ENCODE measurements at places on chromosomes 13 and 19. TPM values are rescaled to one million over a fixed set of nuclear protein-coding genes. Genes with fewer than 3 reads are reported as not detected.

The NUFIP1 gene
- 6.6 TPM for total RNA-seq

GRCh38 chr13:113920606-113921286, 53.1 kb downstream of the C13orf46 start:
- DNase-seq: no peak

- DNase-seq: no peak
Measured at GRCh38 chr13:98004107-98004506, 50.6 kb downstream of the IPO5 start.

GRCh38 chr13:43335764-43336163, 312.4 kb downstream of the DNAJC15 start:
- no peak for DNase-seq

Measured in activated naive CD4-positive, alpha-beta T cell treated with anti-CD3 and anti-CD28 coated beads, Interleukin-2, amount 50 U/mL, for 72 hours (primary cell).